ENCODE measurements at places on chromosomes 6 and 20.
A peak's percentile ranks its signal among the peaks of the same experiment; 100 is the strongest.

- no peak for DNase-seq
Measured at GRCh38 chr6:97110626-97111025, 172.4 kb downstream of the MMS22L start.

DNA sequence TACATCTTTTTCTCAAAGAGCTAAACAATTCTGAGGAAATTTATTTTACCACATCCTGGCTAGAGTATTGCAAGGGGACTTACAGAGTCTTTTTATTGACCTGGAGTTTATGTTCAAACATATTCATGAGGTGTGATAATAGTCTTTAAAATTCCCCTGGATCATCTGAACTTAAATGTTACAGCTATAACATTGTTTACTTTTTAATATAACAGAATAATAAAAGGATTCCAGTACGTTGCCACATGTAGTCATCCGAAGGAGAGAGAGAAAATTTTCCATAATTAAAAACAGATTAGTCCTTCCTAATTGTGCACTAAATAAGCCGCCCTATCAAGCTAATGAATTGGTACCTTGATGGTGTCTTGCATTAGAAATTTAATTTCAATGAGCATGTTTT is 765.4 kb upstream of the MAP3K7 start:
- no peak for DNase-seq

DNA sequence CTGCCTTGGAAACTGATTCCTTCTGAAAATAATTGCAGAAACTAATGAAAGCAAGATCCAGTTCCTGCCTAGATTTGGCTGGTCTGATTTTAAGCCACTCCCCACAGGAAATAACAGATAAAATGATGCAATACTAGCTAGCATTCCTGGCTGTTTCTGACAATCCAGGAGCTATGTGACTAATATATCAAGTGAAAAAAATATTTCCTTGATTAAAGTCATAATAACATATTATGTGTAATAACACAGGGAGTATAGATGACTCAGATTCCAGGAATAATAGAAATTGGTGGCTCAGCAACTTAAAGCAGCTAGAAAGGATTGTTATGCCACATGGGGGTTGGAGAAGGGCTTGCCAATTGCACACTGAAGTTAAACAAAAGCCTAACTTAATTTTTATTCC is 182.7 kb upstream of the SALL4 start:
- no peak for DNase-seq

- DNase-seq, result no peak
Measured at GRCh38 chr20:57711311-57711712, 1.5 kb upstream of the PMEPA1 start.

GRCh38 chr6:57040011-57040410 is 6.5 kb upstream of the KIAA1586 start:
- no peak for DNase-seq

- DNase-seq, result peak; percentile 10
Measured at GRCh38 chr6:91087908-91088307, 501.0 kb upstream of the MAP3K7 start.

GRCh38 chr6:14107711-14108494 is 9.7 kb upstream of the CD83 start:
- no peak for DNase-seq

GRCh38 chr20:25397821-25398220 is 7.2 kb upstream of the ABHD12 start:
- DNase-seq, result no peak

- DNase-seq, result no peak
Measured at GRCh38 chr20:54131675-54132611, 41.8 kb downstream of the CYP24A1 start.

- no peak for DNase-seq
Measured at GRCh38 chr20:10658051-10658823, 15.6 kb downstream of the JAG1 start.

GRCh38 chr6:122140031-122140430 is 259.4 kb upstream of the HSF2 start:
- DNase-seq, result no peak

DNA sequence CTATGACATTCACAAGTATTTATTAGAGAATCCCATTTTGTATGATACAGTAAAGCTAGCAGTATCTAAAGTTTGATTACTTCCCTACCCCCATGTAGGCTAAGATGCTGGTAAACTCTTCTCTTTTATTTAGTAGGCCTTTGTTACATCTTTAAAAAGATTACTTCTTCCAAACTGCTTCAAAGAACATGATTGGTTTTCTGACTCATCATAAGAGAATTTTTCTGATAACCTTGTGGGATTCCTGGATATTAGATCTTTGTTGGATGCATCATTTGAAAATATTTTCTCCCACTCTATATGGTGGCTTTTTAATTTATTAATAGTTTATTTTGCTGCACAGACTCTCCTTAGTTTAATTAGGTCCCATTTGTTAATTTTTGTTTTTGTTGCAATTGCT is 898.3 kb upstream of the ADGRB3 start:
- DNase-seq, result no peak

GRCh38 chr6:122511193-122511924 is 39.8 kb upstream of the SERINC1 start:
- DNase-seq, result no peak

- no peak for DNase-seq
Measured at GRCh38 chr20:50281831-50282591, 91.4 kb downstream of the CEBPB start.

DNA sequence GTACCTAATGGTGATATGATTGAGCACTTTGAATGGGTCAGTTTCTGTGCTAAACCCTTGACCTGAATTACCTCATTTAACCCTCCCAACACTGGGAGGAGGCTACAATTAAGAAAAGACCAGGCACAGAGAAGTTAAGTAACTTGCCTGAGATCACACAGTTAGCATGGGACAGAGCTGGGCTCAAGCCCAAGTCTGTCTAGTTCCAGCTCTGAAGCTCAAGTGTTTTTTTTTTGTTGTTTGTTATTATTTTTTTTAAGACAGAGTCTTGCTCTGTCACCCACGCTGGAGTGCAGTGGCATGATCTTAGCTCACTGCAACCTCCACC is 4.0 kb downstream of the FAM83D start:
- no peak for DNase-seq

Measured in putamen (tissue), 1 donor.